Left lung (tissue), 14 donors: ENCODE measurements at places on chromosomes 7 and 10.
A peak's percentile ranks its signal among the peaks of the same experiment; 100 is the strongest.

DNA sequence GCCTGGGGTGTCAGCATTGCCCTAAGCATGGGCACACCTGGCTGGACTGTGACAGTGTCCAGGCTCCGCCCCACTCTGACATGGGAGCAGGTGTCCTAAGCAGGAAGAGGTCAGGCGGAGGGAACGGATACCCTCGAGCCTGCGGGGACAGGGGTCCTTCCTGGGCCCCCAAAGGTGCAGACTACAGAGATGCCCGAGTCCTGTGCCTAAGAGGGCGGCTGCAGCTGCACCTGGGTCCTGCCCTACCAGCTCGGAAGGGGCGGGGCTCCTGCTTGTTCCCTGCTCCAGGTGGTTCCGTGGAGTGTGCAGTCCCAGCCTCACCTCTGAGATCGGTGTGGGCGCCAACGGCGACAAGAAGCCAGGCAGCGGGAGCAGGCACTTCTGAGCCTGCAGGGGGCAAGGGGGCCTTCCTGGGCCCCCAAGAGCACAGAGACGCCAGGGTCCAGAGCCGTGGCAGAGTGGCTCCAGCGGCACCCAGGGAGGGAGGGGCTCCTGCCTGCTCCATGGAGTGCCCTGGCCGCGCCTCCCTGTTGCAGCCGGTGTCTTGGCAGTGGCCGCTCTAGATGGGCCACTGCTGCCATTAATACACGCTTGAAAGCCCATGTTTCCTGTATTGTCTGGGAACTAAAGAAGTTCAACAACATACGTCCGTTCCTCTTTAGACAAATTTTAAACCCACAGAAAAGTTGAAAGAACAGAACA is 64.5 kb upstream of the CACNA2D1 start:
- DNase-seq: no peak

DNA sequence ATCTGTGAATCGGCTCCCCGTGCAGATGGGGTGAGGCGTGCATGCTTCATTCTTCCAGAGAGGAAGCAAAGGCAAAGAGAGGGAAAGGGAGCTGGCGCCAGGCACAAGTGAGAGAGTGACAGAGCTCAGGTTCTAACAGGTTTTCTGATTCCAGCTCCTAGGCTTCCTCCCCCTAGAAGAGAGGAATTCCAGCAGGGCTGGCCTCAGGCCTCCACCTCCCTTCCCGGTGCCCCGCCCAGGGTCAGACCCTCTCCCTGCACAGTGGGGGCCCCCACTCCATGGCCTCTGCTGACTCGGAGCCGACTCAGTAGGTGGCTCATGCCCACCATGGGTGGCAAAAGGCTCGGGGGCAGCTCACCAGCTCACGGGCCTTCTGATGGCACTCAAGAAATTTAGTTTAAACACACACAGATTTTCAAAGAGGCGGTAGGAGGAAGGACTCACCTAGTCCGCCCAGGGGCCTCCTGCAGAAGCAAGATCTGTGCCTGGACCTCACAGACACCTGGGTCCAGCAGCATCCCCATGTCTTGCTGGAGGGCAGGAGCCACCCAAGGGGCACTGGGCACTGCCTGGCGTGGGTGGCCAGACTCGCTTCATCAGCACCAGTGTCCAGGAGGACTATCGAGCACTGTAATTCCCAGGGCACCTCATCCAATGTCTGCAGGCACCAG is 183.5 kb downstream of the MAD1L1 start:
- no peak for DNase-seq

DNA sequence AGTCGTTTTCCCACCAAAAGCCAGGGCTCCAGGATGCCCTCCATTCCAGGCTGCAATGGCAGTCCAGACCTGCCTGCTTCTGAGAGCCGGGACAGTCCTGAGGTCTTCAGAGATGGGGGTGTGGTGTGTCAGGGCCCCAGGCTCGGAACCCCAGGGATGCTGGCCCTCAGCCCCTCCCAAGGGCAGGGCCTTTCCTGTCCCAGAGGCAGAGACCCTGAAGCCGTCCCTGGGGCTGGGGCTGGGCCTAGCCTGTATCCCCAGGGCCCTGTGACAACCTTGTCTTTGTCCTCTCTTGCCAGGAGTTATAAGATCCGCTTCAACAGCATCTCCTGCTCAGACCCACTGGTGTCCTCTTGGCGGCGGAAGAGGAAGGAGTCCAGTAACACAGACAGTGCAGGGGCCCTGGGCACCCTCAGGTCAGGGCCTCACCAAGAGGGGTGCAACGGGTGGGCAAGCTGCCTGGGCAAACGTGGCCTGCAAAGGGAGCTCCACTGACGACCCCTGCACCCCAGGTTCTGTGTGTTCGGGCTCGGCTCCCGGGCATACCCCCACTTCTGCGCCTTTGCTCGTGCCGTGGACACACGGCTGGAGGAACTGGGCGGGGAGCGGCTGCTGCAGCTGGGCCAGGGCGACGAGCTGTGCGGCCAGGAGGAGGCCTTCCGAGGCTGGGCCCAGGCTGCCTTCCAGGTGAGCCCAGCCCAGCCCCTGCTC is 15.9 kb downstream of the NOS3 start:
- DNase-seq: no peak

DNA sequence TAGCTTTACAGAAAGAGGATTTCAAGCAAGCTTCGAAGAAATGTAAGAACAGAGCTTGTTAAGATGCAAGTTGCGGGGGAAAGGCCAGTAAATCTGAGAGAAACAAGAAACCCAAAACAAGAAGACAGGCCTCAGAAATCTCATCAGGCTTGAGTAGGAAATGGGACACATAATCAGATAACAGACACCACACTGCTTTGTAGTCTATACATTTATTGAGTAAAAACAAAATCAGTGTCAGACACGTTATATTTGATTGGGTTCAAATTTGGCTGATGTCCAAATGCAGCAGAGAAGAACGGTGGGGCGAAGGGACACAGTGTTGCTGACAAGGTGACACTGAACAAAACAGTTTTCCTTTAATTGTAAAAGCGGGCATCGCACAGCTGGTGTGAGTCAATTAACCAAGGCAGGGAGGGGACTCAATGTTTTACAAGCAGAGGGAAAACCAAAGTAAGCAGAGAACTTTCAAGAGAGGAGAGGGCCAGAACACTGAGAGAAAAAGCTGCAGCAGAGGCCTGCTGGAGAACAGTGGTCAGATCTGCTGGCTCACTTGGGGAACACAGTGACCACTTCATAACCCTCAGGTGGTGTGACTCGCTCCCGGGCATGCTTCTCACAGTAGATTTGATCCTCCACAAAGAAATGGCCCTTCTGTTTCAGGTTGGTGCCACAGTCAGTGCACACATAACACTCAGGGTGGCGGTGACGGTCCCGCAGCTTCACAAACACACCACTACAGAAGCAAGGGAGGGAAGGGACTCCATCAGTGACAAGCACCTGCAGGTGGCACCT is 43.5 kb downstream of the ACSM6 start:
- no peak for DNase-seq

DNA sequence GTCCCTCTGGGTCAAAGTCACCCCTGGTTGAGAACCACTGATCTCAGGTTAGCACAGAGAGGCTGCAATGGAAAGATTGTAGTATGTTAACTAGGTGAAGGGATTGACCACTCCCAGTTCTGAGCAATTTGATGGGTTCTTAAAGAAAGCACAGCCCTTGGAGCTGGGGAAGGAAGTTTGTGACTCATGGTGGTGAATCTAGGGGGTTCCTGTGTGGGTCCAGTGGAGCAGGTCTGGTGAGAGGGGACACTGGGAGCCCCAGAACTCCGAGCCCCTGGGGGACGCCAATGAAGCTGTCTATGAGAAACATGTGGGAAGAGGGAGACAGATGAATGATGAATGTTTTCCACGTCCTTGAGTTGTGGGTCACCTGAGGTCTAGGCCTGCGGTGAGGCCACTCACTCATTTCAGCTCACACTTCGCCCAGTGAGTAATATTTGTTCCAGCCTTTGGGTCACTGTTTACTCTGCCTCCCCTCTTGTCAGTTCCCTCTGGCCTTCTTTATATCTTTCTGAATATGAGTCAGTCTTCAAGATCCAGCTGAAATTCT is 341.9 kb downstream of the LRMDA start:
- DNase-seq: no peak

GRCh38 chr10:73810735-73811465 is 498 bp downstream of the NDST2 start:
- DNase-seq: peak; percentile 18

DNA sequence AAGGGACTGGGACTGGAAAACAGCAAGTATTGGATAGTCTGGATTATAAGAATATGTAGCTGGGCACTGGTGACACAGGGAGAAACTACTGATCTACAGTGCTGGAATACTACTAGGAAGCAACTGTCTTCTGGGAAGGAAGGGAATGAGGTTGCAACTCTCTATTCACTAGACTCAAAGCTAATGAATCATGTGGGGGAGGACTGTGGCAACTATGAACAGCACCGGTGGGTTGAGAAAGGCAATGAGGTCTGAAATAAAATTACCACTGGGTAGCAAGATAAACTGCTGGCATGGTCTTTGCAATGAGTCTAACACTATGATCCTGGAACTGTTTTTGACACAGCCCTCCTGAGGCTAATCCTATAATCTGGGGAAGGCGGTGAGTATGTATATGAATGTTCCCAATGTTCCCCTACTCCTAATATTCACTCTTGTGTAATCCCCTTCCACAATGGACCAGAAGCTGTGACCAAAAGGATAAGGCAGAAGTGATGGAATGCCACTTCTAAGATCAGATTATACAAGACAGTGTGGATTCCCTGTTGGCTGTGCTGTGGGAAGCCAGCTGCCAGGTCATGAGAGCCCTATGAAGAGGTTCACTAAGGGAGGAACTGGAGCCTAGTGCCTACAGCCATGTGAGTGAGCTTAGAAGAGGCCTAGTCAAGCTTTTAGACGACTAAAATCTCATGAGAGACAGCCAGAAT is 101.3 kb upstream of the DNAJB12 start:
- DNase-seq: no peak

DNA sequence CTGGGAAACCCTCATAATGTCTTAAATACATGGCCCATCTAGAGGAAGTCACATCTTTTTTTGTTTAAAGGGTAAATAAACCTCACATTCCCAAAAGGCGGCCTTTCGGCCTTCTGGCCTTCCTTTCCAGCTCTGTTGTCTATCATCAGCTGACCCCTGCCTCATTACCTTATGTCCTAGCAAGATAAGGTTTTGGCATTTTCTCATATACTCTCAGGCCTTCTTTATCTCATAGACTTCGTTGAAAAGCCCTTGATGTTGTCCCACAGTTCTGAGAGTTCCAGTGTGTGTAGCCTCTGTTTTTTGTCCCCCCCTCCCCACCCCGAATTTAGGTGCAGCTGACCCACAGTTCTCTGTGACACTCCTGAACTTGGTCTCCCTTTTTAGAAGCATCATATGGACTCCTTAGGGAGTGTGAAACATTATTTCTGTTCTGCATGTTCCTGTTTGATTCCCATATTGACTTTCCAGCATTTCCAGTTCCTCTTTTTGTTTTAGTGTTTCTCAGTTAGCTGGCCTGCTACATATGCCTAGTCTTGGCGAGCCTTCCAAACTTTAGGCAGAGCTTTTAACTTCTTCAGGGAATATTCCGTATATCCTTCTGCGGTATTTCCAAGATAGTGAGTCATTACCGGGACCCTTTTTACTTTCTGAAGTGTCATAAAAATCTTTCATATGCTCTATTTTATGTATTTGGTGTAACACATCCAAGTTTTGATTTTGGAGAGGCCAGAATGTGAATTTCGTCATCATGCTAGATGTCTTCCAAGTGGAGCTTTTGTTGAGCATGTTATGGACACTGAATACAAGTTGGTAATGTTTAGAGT is 138.5 kb downstream of the LRRC4 start:
- peak; percentile 86 for DNase-seq

DNA sequence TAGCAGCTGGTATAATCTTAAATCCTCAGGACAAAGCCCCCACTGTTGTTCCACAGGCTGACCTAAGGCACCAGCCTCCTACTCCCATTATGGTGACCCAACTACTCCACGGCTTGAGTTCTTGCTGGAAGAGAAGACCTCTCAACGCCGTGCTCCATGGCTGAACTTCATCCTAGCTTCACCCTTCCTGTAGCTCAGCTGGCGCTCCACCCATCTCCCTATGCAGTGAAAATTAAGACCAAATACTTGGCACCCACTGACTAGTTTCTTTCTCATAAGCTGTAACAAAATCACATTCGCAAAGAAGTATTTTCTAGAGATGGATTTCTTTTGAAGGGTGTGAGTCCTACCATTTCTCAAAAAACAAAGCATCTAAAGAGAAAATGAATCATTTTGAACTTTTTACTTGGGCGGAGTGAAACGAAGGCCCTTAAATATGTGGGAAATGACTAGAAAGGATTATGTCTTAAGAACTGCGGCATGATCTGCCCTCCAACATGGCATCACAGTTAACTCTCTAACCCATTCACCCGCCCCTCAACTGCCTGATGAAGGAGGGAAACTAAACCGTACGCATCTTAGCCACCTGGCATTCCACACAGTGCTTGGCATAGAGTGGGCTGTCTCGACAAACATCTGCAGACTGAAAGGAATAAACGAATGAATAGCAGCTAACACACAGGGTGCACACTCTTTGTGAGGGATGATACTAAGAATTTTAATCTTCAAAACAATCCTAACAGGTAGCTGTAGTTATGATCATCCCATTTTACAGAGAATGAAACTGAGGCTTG is 32.7 kb downstream of the GFRA1 start:
- DNase-seq: no peak

DNA sequence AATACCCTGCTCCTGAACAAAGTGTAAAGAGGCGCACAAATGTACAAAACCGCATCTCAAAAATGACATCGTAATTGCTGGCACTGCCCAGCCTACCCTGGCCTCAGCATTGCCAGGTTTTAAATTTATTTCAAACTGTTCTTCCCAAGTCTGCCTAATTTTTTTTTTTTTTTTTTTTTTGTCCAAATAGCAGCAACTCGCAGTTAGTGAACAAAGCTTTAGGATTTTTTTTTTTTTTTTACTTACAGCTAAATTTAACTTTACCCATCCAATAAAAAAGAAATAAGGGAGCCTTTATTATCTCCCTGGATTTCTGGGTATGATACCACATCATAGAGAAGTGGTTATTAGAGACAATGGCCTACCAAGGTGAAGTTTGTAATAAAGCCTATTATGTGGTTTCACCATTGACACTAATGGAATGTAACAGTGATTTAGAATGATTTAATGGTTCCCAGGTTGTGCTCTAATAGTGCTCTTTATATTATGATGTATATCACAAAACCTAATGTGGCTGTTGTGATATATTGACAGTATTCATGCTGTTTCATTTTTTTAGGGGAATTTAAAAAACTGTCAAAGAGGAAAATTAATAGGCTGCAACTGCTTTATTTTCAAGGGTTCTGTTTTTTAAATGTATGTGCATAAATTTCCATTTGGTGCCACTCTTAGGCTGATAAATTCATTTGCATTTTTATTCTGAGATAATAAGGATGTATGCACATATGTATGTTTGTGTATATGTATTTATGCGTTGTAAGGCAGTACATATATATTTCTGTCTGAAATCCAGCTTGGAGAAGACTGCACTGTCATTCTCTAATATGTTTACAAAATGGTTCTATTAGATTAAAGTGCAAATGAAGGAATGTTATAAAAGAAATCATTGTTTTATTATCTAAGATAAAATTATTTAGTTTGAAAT is 309.0 kb downstream of the TFEC start:
- no peak for DNase-seq

- DNase-seq: no peak
These were observed 1.0 kb upstream of the ZDHHC4 start for GRCh38 chr7:6576024-6576866.

GRCh38 chr7:86645225-86645608 is 1.5 kb downstream of the GRM3 start:
- DNase-seq: no peak
